ENCODE measurements at places on chromosomes 11 and 22. TPM values are rescaled to one million over a fixed set of nuclear protein-coding genes. Genes with fewer than 3 reads are reported as not detected.

OR5A1 gene
- total RNA-seq, result not detected

GGT1 gene
- 8.2 TPM for total RNA-seq

PPM1F gene
- 202 TPM for total RNA-seq

GRCh38 chr11:44848203-44848962 is 102.3 kb downstream of the TP53I11 start:
- no peak for DNase-seq

DNA sequence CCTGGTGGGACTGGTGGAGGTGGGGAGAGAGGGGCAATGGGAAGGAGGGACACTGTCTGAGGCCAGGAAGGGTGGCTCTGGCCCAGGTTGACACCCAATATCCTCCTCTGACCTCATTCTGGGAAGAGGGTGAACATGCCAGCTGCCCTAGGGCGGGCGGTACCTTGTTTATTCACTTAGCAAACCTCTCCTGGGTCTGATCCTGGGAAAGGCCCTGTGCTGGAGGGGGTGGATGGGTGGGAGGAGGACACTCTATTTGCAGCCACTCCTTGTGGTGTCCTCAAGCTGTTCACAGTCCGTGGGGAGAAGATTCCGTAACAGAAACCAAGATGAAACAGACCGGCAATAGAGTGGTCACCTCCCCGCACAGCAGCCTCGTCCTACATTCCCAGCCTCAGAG is 49.7 kb upstream of the EIF3D start:
- no peak for DNase-seq

- peak; percentile 34 for DNase-seq
Measured at GRCh38 chr11:97454988-97455387, 1065.2 kb downstream of the JRKL start.

DNA sequence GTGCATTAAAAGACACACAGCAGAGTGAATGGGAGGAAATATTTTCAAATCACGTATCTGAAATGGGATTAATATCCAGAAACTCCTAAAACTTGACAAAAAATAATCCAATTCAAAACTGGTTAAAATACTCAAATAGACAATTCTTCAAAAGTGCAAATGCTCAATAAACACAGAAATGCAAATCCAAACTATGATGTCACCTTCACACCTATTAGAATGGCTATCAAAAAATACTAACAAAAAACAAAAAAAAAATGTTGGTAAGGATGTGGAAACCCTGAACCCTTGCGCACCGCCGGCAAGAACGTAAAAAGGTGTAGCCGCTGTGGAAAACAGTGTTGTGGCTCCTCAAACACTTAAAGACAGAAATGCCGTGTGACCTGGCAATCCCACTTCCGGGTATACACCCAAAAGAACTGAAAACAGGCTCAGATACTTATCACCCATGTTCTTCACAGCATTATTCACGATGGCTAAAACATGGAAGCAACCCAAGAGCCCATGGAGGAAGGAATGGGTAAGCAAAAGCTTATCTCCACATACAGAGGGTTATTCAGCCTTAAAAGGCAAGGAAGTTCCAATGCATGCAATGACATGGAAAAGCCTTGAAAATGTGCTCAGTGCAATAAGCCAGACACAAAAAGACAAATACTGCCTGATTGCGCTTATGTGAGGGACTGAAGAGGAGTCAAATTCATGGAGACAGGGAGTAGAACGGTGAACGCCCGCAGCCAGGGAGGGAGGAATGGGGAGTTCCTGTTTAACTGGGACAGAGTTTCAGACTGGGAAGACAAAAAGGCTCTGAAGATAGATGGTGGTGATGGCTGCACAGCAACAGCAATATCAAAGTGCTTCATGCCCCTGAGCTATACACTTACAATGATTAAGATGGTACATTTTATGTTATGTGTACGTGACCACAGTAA is 19.6 kb downstream of the BRD1 start:
- no peak for DNase-seq

Data from glomerular endothelial cell (primary cell).